Stimulated activated CD4-positive, alpha-beta T cell treated with anti-CD3 and anti-CD28 coated beads, Interleukin-4, amount 100 ng/mL, for 4 hours (primary cell): ENCODE measurements at places on chromosomes 3 and 15.

GRCh38 chr3:141940194-141940776 is 63.8 kb downstream of the ATP1B3 start:
- DNase-seq: no peak

DNA sequence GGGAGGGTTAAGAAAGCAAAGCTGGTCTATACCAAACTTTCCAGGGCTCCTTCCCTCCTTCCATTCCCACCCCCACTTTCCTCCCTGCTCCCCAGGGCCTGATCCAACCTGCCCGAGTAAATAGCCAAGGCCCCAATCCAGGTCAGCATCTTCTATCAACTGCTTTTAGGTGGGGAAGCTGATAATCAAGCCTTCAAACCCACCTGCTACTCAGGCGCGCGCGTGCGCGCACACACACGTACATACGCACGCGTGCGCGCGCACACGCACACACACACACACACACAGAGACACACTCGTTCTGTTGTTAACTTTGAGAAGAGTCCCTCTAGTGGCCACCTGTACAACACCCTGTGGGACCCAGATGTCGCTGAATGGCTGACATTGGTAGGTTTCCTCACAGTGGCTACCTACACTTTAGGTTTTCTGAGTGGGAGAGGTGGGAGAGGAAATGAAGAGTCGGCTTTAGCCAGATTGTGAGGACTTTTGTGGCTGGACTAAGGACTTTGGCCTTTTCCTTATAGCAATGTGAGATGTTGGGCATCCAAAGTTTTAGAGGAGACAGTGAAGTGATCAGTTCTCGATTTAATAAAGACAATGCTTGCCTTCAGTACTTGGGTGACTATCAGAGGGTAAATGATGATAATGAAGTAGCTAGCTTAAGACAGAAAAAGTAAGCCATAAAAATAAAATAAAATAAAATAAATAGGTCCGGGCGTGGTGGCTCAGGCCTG is 179.9 kb upstream of the C2CD4B start:
- DNase-seq: peak; percentile 49

- no peak for DNase-seq
Observed at GRCh38 chr15:93459396-93459795, 370.4 kb upstream of the RGMA start.

DNA sequence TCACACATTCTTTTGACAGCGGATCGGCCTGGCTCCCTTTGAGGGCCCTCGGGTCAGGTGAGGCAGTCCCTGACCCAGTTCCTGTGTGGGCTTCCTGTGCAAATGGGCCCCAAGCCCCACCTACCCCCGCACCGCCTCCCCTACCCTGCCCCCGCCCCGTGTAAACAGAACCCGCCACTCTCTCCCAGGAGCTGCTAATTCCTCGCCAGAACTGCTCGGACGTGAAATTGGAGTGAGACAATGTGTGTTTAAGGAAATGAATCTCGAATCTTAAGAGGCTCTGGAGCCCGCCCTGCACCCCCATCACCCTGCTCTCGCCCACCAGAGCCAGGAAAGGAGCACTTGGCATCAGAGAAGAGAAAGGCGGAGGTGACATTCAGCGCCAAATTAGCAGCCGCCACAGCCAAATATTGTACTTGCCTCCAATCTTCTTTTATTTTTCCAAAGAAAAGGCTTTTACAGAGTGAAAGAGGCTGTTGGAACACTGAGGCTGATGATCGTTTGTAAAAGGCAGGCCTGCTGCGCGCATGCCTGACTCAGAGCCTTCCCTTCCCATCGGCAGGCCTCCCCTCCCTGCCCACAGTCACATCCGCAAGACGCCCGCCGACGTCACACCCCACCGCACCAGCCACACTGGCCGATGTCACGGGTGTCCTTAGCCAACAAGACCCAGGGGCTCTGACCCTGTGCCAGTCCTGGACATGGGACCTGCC is 53.1 kb downstream of the CACNA2D2 start:
- peak; percentile 70 for DNase-seq

DNA sequence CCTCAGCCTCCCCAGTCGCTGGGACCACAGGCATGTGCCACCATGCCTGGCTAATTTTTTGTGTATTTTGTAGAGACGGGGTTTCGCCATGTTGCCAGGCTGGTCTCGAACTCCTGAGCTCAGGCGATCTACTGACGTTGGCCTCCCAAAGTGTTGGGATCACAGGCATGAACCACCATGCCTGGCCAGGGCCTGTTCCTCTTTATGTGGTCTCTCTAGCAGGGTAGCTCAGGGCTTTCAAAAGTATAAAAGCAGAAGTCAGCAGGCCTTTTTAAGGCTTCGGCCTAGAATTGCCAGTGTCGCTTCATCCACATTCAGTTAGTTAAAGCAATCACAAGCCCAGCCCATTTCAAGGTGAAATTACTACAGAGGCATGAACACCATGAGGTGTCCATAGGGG is 7.6 kb downstream of the VHL start:
- DNase-seq: no peak

DNA sequence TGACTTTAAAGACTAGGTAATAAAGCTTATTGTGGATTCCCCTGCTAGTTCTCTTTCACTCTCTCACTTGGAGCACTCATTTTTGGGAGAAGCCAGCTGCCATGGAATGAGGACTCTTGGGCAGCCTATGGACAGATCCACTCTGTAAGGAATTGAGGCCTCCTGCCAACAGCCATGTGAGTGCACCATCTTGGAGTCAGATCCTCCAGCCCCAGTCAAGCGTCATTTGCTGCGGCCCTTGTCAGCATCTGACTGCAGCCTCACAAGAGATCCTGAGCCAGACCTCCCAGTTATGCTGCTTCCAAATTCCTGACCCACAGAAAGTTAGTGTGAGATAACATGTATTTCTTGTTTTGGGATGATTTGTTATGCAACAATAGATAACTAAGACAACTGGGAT is 101.9 kb downstream of the SEMA6D start:
- no peak for DNase-seq

GRCh38 chr3:124277144-124277890 is 285.4 kb upstream of the ROPN1 start:
- DNase-seq: no peak

GRCh38 chr15:63085289-63085688 is 36.4 kb upstream of the LACTB start:
- no peak for DNase-seq

DNA sequence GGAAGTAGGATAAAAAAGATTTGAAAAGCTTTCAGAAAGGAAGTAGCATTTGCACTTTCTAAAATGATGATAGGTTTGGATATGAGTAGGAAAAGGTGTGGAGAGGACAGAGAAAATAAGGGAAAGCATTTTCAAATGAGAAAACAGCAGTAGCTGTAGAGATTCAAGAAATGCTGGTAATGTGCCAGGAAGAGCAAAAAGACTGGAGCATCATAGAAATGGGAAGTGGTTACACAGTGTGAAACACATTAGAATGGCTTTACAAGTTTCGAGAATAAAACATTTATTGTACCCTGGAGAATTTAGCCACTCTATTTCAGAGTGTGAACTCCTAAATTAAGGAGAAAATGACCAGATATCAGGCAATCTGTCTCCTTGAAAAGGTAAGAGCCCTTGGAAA is 108.3 kb upstream of the CHL1 start:
- DNase-seq: no peak

GRCh38 chr3:17143893-17144664 is 259.3 kb downstream of the PLCL2 start:
- no peak for DNase-seq

- DNase-seq: no peak
Observed at GRCh38 chr15:75921732-75922703, 18.3 kb downstream of the FBXO22 start.

GRCh38 chr3:40043444-40043755 is 234.0 kb downstream of the MYRIP start:
- DNase-seq: no peak

GRCh38 chr3:159881208-159881607 is 107.4 kb upstream of the IL12A start:
- DNase-seq: no peak

DNA sequence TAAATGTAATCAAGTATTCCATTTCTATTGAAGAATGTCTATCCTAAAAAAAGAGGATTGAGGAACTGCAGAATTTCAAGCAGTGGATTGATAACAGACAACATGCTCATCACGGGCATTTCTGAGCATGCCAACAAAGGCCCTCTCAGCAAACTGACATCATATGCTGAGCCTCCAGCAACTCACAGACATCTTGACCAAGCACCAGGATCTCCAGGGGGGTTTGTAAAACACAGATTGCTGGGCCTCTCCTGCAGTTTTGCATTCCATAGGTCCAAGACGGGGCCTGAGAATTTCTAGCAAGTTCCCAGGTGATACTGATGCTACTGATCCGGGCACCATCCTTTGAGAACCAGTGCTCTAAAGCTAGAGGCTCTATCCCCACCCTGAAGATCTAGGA is 85.0 kb downstream of the FOXP1 start:
- no peak for DNase-seq

DNA sequence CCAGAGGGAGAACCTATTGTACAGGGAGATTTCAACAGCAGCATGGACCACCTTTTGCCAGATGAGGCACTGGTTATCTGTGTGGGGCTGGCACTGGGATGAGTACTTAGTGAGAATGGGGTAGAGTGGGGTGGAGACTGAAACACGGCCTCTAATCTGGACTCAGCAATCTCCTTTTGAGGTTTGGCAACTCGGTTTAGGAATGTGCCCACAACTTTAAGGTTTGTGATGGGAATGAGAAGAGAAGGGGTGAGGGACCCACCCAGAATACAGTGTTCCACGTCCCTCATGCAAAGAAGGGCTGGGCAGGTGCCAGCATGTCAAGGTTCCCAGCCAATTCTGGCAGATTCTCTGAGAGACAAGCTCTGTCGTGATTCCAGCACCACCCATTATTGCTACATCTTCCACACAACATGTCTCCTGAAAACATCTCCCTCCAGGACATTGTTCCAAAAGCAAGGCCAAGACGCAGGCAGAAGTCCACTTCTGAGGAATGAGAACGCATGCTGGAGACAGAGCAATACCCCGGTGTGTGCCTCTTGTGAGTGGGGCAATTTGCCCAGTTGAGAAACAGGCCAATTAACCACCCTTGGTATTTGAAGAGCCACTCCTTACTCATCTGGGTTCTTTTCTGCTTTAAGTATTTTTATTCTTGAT is 37.5 kb upstream of the CCR4 start:
- DNase-seq: no peak

DNA sequence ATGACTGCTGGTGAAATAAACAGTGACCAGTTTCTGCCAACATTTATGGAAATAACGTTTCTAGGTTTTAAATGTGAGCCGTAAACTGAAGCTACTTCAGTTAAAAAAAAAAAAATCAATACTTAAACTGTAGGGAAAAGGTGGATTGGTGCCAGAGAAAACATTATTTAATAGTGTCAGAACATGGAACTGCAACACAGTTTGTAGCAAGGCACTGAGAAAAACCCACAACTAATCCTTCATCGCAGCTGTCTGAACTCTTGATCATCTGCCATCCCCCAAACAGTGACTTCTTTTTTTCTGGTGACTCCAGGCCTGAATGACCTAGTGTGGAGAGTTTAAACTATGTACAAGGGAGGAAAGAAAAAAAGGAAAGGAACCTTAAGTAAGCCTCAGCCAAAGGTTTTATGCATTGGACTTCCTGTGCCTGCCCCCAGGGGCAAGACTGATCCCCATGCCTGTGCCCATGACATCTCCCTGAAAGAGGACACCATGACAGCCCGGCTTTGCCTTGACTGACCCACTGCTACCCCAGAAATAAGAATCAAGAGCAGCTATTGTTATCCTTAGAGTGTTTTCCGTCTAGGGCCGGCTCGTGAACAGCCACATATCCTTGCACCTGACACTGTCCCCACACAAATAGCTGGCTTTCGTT is 33.1 kb downstream of the CRTAP start:
- no peak for DNase-seq

DNA sequence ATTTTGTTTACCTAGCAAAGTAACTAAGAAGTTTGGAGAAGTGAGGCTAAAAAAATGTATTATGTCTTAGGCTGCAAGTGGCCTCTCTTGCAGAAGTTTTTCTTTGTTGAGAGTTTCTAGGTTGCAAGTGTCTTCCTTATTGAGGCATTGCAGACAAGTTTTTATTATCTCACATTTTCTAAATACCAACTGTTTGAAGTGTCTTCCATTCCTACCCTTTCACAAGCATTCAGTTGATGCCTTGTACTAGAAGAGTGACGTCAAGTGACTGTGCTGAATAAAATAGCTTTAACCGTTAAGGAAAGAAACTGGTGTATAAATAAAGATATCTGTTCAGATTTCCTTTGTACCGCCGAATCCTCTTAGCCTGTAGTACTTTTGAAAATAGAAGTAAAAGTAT is 123.3 kb downstream of the ALCAM start:
- DNase-seq: no peak

DNA sequence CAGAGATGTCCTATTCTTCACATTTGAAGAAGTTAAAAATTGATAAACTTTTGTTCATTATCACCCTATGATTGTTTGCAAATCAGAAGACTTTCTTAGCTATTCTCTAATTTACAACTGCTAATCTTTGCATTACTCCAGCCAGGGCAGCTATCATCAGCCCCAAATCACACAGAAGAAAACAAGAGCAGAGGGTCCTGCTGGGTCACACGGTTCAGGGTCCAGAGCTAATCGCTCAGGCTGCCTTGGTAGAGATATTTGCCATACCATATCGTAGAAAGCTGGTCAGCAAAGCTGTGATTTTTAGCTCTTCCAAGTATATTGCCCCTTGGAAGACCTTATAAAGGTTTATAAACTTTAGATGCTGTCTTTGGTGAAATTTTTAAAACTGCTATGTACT is 181.4 kb downstream of the MAGI1 start:
- DNase-seq: no peak

DNA sequence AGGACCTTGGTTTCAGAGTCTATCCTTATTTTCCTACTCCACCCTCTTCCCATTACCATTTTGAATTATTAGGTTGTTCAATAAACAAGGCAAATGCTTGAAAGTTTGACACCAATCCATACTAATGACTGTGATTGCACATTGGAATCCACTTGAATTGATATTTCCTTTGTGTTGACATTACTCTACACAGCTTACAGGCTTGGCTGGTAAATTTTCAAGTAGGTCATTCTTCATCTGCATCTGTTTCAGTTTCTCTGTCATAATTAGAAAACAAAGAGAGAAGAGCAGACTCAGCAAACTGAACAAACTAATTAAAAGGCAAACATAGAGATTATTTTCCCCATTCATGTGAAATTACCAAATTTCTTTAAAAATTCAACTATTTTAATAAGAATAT is 732.9 kb upstream of the BCHE start:
- no peak for DNase-seq

DNA sequence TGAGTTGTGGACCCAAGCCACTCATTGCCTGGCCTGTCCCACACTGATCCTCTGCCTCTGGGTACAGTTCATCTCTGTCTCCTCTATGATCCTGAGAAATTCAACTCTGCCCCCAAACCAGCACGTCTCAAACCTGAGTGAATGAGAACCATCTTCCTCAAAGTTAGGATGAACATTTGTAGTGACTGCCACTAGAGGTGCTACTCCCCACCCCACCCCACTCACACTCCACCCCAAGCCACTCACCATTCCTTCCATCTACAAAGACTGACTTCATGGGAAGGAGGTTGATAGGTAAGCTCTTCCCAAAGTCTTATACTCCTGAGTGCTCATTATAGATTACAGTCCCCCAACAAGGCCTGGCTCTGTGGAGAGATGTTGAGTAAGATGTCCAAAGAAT is 43.8 kb downstream of the NEK10 start:
- no peak for DNase-seq

- no peak for DNase-seq
Observed at GRCh38 chr3:187880441-187880840, 135.2 kb upstream of the BCL6 start.
